ENCODE measurements at places on chromosomes 5 and 9.

DNA sequence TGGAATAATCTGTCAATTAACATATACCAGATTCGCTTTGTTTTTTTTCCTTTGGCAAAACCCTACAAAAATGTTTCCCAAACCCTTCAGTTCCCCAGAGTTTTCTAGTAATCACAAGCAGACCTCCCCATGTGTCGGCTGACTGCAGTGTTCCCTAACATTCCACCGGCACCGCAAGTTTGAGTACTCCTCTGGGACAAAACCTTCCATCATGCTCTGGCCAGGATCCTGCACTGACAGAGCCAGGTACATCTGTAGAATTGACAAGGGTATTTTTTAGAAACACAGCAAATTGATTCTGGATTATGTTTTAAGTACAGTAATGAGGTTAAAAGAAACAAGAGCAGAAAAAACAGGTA lies 174.7 kb downstream of the GAS1 start:
- DNase-seq, result no peak

GRCh38 chr9:134180786-134181647 lies 16.7 kb upstream of the RNU6ATAC start:
- DNase-seq, result no peak

- DNase-seq, result no peak
Observed at GRCh38 chr5:88667496-88668201, 215.3 kb downstream of the MEF2C start.

DNA sequence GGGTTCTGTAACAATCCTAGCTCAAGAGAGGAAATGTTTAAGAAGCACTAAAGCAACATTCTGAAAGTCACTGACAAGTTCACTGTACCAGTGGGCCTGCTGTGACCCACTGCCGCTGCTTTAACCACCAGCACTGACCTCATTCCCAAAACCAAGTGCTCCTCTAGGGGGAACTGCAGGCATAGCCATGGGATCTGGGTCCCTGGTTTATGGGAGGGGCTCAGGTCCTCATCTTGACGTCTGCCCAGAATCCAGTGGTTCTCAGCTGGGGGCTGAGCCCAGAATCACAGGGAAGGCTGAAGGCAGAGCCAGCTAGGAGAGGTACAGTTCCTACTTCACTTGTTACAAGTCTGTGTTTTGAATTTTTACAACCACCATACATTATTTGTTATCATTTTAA lies 36.1 kb upstream of the SLC2A8 start:
- no peak for DNase-seq

DNA sequence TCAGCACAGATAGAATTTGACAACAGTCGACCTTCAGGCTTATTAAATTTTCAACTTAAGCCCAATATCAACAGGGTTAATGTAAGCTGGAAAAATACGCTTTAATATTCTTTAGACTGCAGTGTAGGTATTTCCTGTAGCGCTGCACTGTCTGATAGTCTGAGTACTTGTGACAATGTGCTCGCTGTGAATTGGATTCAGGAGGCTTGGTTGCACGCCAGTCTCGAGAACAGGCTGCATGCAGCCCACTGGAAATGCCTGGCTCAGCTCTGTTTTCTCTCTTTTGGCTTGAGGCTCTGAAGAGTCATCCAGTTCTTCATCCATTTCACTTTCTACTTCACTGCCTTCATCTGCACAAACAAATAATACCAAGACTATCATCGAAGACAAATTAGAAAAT lies 300.9 kb downstream of the RFX3 start:
- DNase-seq, result no peak

DNA sequence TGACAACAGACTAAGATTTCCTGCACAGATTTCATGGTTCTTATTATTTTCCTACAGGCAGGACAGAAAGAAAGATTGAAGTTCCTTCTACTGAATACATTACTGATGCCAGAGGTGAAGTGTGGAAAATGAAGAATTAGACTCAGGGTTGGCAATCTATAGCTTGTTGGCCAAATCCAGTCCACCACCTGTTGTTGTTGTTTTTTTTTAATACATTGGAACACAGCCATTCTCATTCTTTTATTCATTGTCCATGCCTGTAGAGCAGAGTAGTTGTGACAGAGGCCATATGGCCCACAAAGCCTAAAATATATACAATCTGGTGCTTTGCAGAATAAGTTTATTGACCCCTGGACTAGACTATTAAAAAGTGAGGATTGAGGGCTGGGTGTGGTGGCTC lies 5.8 kb upstream of the PLPPR1 start:
- DNase-seq, result no peak

DNA sequence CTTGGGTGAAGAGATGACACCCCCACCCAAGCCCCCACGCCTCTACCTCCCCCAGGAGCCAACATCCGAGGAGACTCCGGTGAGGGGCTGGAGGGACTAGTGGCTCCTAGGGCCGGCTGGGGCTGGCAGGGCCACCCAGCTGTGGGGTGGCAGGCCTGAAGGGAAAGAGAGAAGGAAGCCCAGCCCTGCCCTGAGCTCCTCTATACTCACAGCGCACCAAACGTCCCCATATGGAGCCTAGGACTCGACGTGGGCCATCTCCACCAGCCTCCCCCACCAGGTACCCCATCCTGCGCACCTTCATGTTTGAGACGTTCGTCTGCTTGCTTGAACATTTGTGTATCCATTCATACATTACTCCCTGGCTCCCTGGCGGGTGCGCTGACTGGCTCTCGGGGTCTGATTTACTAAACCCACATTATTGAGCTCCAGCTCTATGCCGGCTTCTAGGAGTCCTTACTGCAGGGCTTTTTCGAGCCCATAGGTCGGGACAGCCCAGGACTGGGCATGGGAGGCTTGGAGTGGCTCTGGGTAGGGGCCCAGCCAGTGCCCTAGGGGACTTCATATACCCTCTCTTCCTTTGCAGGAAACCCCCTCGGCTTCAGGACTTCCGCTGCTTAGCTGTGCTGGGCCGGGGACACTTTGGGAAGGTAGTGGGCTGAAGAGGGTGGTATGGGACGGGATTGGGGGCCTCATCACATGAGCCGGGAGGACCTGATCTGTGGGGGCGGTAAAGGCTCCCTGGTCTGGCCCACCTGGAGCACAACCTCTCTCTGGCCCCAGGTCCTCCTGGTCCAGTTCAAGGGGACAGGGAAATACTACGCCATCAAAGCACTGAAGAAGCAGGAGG lies 9.1 kb downstream of the ZDHHC12 start:
- no peak for DNase-seq

DNA sequence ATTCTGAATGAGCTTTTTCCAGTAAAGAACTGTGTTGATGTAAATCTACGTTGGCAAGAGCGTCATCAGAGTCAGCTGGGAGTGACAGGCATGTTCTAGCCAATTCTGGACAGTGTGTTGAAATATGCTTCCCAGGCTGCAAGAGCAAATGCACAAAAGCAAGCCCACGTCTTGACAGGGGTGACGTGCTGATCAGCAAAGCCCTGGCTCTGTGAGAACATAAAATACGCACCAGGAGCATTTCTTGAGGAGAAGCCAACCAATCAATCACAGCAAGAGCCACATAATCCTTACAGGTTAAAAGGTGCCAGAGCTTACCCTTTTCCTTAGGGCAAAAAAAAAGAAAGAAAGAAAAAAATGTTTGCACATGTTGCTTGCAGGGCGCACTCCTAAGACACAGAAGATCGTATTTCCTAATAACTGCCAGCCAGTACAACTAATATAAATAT lies 148.1 kb downstream of the PDE4D start:
- no peak for DNase-seq

DNA sequence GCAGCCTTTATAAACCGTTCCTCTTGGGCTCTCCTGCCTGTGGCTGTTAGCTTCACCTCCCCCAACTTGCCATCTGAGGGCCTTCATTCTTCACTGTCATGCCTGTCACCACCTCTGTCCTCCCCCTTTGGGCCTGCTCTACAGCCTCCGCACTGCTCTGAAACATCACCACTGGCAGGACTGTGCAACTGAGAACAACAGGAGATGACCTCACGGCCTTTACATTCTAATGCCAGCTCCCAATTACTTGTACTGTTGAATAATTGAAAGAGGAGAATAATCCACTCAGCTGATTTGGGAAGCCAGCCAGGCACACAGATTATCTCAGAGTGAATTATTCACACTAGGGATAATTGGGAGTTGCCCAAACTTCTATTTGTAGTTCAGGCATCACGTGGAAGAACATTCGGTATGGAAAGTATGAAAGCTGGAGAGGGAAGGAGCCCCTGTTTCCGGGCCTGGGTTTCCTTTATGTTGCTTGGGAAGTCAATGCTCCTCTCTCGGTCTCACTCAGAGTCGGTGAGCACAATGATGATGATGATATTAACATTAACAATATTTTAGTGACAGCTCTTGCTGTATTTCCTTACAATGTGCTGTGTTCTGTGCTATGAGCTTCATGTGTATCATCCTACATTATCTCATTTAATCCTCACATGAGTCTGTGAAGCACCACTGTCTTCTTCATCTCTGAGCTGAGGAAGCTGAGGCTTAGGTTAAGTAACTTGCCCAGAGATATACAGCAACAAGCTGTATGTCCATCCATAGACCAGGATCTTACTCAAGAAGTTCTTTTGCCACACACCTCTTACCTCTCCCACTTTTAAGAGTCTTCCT lies 99.3 kb upstream of the LRRTM2 start:
- no peak for DNase-seq

GRCh38 chr5:4855036-4855435 lies 285.1 kb upstream of the ADAMTS16 start:
- no peak for DNase-seq

GRCh38 chr9:99720455-99721050 lies 101.1 kb upstream of the NR4A3 start:
- no peak for DNase-seq

DNA sequence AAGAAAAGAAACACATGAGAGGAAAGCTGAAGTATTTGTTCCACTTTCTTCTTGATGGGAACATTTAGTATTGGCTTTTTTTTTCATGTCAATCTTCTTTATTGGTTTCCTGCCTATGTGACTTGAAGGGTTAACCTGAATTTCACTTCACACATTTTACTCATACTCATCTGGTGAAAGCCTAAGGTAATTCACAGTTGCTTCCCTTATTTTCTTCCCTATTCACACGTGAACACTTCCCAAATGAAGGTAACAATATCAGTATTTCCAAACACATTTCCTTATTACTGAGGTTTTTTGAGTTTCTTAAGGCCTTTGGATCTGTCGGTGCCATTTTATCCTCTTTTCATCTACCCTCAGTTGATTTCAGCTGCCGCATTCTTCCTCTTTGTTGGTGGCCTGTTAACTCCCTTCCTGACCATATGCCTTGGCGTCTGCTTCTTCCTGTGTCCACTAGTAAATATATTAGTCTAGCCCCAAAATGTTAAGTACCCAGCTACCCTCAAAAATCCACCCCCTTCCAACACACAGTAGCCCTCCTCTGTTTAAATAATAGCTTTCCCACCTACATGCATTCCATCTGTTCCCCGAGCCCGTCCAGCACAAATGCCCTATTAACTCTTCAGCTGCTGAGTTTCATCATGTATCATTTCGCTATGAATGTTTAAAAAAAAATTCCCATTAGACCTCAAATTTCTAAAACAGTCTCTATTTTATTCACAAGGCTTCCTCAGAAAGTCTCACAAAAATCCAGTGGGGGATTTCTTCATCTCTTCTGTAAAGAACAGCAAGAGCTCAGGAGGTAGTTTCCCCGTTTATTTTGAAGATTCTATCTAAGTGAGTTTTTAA lies 97.3 kb downstream of the USP20 start:
- no peak for DNase-seq

DNA sequence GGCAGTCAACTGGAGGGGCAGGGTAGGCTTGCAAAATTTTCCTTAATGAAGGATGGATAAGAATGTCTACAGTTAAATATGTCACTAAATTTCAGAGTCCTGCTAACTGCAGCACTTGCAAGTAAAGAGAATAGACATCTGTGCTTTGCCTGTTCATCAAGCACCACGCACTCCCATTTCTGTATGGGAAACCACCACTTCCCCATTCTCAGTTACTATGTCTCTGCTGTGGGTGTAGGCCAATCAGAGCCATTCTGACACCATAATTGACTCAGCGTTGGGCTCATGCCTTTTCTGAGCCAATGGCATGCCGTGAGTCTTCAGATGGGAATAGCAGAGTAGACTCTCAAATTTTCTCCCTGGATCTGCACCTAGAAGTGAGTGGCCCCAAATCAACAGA lies 247.5 kb downstream of the GABRB2 start:
- DNase-seq, result no peak

GRCh38 chr9:76359365-76359764 lies 34.9 kb downstream of the RFK start:
- no peak for DNase-seq

GRCh38 chr5:112795944-112796678 lies 58.4 kb downstream of the APC start:
- no peak for DNase-seq

GRCh38 chr5:179504600-179505396 lies 45.6 kb upstream of the RUFY1 start:
- no peak for DNase-seq

DNA sequence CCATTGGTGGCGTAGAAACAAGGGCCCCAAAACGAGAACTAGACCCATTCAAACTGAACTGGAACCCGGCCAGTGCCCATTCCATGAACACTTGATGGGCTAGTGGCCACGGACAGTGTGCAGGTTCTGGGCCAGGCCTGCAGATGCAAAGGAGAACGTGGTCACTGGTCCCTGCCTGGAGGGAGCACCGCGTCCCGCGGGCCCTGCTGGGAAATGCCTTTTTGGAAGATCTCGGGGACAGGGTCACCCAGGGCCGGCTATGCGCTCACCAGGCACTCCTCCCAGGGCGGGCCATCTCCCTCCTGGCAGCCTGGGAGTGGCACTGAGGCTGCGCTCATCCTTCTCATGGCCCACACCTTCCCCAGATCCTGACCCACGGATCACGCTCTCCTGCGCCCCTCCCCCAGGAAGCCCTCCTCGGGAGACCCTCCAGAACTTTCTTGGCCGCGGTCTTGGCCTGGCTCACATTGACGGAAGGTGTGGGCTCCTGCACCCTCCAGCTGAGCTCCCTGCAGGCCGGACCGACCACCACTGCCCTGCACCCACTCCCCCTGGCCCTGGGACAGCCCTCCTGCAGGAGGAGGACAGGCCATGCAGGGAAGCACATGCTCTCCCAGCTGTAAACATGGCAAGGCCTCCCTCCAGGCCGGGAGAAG lies 2.8 kb upstream of the DIPK1B start:
- no peak for DNase-seq

DNA sequence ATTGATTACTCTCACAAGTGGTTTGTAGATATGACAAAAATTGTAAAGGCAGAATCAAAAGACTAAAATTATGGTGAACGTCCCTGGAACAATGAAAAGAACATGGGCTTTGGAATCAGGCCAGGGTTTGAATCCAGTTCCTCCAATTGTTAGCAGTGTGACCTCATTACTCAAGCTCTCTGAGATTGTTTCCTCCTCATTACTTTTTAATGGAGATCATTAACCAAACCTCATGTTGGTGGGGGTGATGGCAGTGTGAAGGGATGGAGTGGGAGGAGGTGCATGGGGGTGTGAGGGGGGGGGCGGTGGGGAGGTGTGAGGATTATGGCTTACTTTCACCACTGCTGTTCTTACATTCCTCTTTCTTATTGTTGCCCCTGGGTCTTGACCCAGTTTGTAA lies 44.1 kb upstream of the FOXE1 start:
- DNase-seq, result no peak

DNA sequence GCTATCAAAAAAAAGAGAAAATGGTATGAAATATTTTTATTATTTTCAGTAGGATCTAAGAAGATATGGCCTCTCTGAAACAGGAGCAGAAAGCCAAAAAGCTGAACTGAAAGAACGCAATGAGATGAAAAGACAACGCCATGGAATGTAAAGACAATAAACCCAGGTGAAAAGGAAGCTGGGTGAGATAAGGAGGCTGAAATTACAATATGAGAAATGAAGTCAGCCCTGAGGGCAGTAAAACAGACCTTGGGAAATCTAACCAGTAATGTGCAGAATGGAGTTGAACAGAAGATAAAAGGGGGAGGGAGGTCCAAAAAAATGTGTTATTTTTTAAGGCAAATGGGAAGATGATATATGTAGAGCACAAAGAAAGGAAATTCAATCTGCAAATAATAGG lies 265.3 kb downstream of the ENC1 start:
- no peak for DNase-seq

All from stimulated activated CD4-positive, alpha-beta T cell treated with anti-CD3 and anti-CD28 coated beads, Interleukin-15, amount 100 ng/mL, for 1 hour (primary cell).